ENCODE measurements at places on chromosomes 11 and 22. TPM values are rescaled to one million over a fixed set of nuclear protein-coding genes. Genes with fewer than 3 reads are reported as not detected.

DNA sequence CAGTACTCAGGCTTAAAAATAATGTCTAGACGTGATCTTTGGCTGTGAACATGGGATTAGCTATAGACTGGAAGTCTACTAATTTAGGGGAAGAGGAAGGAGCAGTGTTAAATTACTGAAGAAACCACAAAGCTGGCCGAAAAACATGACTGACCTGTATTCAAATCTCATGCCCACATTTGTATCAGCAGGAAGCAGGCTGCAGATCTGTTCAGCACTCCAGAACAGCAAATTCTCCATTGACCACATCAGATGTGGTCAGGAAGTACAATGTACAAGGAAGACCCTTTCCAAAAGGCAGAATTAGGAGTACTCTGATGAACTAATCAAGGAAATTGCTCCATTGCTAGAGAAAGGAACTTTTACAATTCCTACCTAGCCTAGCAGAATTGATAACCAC is 31.7 kb downstream of the DCDC1 start:
- DNase-seq, result no peak

GRCh38 chr11:106021181-106021966 is 666 bp downstream of the MSANTD4 start:
- DNase-seq, result no peak

DNA sequence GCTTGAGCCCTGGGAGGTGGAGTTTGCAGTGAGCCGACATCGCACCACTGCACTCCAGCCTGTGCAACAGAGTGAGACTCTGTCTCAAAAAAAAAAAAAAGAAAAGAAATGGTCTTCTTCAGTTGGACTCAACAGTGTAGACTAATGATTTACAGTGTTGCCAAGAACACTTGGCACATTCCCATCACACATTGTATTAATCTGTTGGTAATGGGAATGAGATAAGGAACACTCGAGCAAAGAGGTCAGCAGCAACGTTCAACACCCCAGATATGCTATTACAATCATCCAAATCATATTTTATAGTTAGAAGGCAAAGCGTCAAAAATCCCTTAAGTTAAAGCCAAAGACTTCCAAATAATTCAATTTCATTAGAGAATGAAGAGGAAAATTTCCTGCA is 14.5 kb downstream of the CDON start:
- DNase-seq, result no peak

The FAM111B gene
- total RNA-seq, result 58.9 TPM

The MLC1 gene
- not detected for total RNA-seq

DNA sequence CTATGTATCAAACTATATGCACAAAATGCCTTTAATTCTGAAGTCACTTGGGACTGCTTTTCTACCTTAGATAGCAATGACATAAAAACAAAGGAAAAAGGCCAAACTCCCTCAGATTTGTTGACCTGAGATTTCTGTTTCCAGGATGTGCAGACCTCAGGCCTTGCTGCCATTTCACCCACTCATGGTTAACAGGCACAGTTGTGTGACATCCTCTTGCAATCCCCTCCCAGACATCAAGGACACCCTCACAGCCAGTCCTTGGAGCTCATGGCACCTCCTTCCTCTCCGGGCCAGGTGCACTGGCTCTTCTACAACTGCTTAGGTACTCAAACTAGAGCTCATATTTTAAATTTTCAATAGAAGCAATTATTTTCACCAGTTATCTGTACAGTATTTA is 37.3 kb downstream of the SERPIND1 start:
- no peak for DNase-seq

GRCh38 chr11:33531743-33532181 is 168.9 kb downstream of the C11orf91 start:
- no peak for DNase-seq

DNA sequence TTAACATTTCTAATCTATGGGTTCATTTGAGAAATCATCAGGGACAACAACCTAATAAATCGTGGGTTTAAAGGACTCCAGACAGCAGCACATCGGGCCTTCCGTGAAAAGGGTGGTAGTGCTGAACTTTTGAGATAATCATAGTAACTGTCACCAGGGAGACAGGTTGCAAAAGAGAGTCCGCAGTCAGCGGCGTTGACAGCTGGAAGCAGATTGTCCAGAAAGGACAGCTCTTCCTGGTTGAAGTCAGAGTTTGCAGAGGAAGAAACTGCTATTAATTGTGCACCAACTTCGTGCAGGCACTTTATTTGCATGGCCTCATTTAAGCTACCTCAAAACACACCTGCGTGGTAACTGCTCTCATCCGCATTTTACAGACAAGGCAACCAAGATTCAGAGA is 20.5 kb upstream of the ISX start:
- no peak for DNase-seq

DNA sequence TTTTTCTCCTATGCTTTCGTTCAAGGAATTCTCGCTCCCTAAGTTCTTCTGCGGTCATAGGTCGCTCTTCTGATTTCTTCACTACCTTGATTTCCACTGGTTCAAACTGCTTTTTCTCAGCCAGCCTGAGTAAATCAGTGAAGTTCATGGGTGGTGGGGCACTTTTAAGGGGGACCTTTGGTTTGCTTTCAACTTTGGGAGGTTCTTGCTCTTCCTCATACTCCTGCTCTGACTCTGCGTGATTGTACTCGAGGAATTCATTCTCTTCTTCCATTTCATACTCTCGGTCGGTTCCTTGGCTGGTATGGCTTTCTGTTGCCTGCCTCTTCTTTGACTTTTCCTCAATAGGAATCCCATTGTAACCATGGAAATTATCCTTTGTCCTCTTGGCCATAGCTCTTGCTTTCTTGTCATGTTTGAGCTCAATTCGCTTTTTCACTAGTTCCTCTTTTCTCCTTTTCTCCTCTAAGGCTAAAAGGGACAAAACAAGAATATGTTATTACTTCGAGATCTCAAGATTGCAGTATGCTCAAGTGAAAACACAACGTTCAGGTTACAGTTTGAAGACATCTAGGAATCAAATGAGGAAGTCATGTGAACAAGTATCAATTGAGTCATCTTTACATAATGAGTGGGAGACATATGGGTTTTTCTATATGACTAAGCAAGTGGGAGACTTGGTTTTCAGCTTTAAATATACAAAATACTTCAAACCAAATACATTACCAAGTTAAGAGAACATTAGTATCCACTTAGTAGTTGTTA is 16.2 kb downstream of the MISFA start:
- peak; percentile 79 for DNase-seq

The A4GALT gene
- total RNA-seq, result 2.6 TPM

The IPO7 gene
- 56.6 TPM for total RNA-seq

The SERPIND1 gene
- total RNA-seq, result 0.38 TPM

DNA sequence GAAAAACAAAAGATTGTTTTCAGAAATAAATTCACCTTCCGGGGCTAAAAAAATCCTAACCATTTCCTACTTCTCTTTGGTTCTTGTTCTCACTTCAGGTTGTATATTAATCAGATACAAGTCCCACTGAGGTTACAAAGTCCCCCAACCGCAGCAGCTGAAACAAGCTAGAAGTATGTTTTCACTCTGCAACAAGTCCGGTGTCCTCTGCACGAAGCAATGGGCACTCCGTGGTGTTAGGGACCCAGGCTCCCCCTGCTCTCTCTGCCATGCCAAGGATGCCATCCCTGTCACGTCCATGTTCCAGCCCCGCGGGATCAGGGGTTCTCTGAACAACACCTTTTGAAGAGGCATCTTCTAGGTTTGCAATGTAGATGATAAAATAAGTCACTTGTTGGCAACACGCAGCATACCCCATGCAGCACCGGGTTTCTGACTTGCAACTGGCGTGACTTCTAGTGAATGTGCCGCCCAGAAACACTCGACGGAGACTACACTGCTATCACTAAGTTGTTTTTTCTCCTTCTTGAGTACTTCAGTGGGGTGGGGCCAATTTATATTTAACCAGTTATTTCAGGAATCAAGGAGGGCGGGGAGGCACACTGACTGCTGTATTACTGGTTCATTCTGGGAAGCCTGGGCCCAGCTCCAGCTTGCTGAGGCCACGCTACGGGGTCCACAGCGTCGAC is 25.4 kb upstream of the GSTP1 start:
- peak; percentile 61 for DNase-seq

DNA sequence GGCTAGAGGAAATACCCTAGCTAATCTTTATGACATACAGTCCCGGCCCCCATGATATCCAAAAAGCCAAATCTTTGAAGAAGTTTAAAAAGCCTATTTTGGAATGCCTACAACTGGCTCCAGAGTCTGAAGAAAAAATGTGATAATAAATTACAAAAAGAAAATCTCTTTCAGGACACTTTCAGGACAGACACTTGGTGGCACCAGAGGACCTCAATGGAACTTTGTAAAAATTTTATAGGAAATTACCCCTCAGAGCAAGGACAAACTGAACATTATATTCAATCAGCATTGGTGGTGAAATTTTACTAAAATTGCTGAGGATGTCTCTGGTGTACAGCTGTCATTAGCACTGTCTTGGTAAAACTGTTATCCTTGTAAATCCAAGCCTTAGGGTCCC is 81.0 kb downstream of the CCDC73 start:
- no peak for DNase-seq

DNA sequence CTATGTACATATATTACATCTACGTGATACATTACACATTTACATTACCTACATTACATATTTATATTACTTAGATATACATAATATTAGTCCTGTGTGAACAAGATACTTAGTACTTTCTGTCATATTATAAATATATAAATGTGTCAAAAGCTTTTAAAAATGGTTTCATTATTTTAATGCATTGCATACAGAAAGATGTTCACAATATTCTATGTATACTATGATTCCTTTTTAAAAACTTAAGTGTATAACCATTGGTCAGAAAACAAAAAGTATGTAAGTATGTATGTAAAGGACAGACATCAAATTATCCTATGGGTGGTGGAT is 647 bp upstream of the ZW10 start:
- DNase-seq, result no peak

The SLC5A12 gene
- not detected for total RNA-seq

DNA sequence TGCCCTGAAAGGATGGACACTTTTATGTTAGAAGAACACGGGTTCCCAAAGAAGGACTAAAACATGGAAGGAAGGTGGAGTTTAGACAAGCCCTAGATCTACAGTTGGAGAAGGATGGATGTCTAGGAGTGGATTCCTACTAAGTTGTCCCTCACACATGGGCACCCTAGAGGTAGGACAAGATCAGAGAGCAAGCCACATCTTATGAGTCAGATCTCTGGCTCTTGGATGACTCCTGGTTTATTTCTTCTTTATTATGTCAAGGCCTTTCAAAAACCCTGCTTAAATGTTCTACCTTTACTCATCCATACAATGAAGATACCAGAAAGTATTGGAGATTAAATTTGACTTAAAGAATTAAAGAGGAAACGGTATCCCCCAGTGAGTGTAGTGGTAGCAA is 34.4 kb downstream of the PRCP start:
- DNase-seq, result no peak

DNA sequence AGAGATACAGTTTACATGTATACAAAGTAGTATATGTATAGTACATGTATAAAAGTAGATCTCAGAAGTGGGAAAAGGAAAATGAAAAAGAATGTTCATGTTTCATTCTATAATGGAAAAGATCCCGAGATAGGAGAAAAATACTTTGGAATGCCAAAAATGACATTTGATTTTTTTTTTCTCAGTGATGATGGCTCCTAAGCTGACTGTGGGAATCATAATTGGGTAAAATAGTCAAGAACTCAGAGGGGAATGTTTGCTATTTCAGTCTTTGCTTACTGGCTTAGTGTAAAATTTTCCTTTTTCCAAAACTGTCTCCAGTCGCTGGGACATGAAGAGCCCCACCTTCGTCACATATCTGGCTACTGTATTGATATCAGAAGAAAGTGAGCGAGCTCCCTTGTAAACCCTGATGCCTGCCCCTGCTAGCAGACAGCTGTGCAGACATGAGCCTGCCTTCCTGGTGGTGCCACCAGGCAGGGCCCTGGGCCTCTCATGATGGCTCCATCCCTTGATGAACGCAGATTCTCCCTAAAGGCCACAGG is 944.6 kb downstream of the NTM start:
- no peak for DNase-seq

DNA sequence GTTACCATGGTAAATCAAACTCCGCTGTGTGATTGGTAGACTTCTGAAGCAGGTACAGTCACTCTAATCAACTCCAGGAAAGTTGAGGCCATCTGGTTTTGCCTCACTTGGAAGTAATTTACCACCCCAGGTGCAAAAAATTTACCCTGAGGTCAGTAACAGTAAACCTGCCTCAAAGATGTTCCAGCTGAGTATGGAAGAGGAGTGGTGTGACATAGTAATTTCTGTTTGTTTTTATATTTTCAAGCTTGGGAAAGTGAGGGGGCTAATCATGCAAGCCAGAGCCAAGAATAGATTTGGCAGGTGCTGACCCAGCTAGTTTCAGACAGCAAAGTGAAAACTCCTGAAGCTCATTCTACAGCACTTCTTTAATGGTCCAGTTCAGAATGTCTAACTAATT is 691.6 kb downstream of the NTM start:
- DNase-seq, result no peak

DNA sequence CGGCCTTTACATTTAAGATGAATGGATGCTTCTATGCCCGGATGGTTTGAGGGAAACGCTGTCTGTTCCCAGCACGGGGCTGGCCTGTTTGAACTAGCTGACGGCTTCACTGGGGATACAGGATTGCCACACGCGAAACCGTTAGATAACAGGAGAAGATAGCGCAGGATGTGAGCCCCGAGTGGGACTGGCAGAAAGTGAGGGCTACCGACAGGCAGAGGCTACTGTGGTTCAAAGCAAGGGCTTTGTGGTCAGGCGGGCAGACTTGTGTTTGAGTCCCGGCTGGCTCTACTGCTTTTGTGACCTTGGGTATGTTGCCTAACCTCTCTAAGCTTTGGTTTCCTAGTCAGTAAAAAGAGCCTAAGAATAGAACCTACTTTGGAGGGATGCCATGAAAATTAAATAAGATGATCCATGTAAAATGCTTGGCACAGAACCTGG is 2.8 kb upstream of the OAF start:
- DNase-seq, result no peak

The IL18 gene
- 0.21 TPM for total RNA-seq

DNA sequence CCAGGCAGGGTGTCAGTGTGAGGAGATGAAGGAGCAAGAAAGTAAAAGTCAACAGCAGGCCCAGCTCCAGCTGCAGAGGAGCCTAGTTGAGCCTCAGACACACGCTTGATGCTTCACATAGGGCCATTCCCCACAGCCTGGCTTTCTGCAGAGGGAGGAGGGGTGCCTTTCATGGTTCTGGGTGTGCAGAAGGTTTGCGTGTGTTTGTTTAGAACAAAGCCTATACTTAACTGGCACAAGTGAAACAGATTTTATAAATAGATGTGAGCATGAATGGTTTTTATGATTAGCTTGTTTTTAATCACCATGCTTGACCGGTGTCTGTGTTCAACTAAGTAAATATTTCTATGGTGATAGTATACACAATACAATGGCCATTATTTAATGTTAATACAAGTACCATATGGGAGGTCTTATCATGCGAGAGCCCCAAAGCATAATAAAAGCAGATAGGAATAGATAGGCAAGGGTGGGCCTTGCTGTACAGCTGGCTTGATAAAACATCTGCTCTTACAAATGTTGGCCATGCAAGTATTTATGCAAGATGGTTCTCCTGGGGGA is 290.2 kb downstream of the ETS1 start:
- DNase-seq, result no peak
